Neural crest cell (in vitro differentiated cells): ENCODE measurements at places on chromosomes 6 and 20.
A peak's percentile ranks its signal among the peaks of the same experiment; 100 is the strongest.

GRCh38 chr6:89217299-89217910, at the start of gene GABRR1:
Gene GABRR1 (minus strand): TSS chr6:89217358. CDS start chr6:89217322, 36 bp downstream.
- DNase-seq, result no peak

DNA sequence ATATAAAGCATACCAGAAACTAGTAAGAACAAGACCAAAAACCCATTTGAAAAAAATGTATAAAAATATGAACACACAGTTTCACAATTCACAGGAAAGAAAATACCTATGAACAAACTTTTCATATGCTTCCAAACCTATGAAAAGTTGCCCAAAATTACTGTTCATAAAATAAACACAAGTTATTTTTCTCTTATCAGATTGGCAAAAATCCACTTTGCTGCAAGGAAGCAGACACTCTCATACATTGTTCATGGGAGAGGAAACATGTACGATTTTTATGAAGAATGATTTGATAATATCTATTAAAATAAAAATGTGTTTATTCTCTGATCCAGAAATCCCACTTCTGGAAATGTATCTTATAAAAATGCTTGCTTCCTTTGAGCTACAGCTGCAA, 40.0 kb upstream of the OCSTAMP start:
- no peak for DNase-seq

DNA sequence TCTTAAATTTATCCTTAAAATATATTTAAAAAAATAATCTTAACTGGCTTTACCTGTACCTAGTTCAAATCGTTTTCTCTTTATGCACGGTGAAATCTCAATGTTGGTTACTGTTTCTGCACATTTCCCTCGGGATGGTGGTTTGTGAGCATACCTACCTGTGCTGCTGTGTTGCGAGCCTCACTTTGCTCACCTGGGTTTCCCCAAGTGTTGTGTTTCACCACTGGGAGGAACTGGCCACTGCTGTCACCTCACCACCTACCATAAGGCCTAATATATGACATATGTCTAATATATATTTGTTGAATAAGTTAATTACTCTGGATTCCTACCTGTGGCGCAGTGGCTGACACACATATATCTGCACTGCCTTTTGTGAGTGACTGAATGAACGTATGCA, 493.5 kb upstream of the FLRT3 start:
- DNase-seq, result no peak

DNA sequence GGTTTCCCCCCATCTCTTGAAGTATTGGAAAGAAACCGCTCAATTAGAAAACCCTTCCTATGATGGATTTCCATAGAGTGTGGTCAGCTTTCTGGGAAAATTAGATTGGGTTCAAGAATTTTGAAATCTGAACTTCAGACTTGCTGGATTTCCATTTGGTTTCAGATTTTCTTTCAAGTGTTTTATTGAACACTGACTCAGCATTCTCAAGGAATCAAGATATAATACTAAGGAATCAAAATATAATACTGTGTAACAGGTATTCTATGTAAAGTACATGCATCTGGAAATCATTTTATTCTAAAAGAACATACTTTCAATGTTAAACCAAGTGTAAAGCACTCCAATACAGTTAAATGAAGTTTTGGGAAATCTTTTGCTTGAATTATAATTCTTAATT, 94.7 kb upstream of the CCN2 start:
- DNase-seq, result no peak

DNA sequence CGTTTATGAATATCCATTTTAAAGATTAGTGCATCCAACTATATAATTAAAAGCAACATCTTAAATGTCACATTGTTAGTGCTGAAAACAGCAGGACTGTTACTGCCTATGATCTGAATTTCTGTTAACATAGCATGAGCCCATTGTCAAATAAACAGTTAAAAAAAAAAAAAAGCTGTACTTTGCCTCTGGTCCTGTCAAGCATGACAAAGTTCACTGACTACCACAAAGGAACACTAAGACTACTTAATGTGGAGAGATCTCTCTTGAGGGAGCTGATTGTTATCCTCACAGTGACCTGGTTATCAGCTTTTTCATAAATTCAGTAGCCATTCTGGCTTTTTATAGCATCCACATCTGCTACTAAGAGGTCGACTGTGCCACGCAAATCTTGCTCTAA, 228.1 kb downstream of the TMEM200A start:
- no peak for DNase-seq

DNA sequence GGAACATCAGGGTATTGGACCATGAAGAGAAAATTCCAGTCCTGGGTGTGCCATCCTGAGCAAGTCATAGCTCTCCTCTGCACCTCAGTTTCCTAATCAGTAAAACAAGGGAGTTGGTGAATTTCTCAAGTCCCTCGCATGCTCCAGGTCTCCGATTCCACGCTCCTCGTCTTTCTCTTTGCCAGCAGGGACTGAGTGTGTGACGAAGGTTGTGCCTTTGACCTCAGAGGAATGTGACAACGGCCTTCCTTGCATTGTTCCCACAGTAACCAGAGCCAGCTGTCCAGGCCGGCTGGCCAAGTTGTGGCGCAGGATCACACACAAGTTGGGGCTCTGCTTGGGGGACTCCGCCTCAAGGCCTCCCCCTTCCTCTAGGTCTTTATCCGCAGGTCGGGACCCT, 217.3 kb downstream of the ATXN1 start:
- DNase-seq, result peak; percentile 23

- no peak for DNase-seq
These were observed 245.2 kb downstream of the CDH26 start for GRCh38 chr20:60203451-60203850.
